ENCODE measurements at places on chromosomes 7 and 10.

- DNase-seq, result no peak
Observed at GRCh38 chr10:69125554-69125953, 1.6 kb downstream of the VPS26A start.

- DNase-seq, result peak; percentile 89
Observed at GRCh38 chr7:51123322-51124019, 193.1 kb downstream of the COBL start.

DNA sequence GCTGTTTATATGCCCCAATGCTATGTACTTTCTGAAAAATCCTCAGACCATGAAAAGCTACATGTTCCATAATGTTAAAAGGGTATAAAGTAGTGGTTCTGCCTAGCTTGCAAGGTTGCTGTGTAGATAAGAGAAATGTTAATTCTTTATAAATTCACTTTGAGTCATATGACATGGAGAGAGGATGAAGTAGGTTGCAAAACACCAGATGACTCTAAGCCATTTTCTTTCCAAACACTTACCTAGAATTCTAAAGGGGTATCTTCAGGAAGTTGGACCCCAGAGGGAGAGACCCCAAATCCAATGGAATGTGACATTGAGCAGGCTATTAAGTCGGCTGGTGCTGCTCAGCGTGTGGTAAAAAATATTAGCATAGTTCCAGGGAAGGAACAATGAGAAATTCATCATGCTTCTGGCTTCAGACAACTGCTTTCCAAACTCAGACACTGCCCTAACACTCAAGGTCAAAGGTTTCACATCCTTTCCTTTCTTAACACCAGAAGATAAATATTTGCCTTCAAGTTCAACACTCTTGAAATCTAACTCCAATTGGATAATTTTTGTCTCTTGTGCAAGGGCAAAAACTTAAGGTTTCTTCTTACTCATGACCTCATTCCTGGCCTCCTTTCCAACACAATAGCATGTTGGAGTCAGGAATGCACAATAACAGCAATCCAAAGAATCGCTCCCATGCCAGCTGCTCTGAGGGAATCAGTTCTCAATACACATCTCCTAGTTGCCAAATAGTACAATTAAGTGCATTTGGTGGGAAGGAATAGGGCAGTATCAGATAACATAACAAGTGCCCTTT, 100.7 kb upstream of the AFAP1L2 start:
- DNase-seq, result no peak

- DNase-seq, result no peak
Observed at GRCh38 chr7:15780271-15780670, 93.8 kb upstream of the MEOX2 start.

GRCh38 chr7:1545417-1546246, 10.4 kb downstream of the TMEM184A start:
- no peak for DNase-seq

DNA sequence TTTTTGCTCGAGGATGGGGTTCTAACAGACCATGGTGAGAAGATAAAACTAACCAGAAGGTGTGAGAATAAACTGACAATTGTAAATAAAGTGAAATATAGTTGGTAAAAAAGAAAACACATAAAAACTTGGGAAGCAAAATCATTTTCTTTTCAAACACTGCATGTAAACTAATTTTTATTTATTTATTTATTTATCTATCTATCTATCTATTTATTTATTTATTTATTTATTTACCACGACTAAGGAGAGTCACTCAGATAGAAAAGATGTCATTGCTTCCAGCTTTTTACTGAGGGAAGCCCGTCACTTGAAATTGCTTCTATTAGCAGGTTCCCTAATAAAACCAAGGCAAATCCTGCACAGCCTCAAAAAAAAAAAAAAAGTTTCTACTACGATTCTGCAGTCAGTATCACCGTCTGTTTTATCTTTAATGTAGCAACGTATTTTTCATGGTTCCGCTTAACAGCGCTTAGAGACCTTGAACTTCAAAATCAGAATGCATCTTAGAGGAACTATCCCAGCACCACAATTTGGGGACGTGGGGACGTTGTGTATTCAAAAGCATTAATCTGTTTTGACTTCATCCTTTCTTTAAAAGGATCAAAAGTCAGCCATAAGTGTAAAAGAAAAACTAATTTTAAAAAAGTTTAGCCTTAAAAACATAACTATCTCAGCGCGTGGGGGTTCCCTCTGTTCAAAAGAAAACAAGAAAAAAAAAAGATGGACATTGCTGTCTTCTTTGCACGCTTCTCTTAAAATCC, 33.3 kb upstream of the EBLN1 start:
- DNase-seq, result peak; percentile 38

DNA sequence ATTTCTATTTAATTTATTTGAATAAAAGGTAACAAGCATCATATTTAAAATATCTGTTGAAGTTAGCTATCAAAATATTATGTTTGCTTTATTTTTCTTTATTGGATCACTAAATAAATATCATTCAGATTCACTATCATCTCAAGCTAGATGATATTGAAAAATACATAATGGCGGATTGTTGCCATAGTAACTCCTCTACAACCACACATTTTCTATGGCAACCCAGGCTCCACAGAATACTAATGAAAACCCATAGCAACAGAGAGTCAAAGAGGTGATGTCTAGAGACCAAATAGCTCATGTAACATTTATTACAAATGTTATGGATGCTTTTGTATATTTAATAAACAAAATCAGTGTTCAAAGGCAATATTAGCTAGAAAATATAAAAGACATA, 148.9 kb upstream of the CDK1 start:
- DNase-seq, result peak; percentile 56

GRCh38 chr10:51877636-51878035, 178.2 kb upstream of the CSTF2T start:
- no peak for DNase-seq

GRCh38 chr7:123494193-123494796, 40.1 kb downstream of the IQUB start:
- peak; percentile 12 for DNase-seq

DNA sequence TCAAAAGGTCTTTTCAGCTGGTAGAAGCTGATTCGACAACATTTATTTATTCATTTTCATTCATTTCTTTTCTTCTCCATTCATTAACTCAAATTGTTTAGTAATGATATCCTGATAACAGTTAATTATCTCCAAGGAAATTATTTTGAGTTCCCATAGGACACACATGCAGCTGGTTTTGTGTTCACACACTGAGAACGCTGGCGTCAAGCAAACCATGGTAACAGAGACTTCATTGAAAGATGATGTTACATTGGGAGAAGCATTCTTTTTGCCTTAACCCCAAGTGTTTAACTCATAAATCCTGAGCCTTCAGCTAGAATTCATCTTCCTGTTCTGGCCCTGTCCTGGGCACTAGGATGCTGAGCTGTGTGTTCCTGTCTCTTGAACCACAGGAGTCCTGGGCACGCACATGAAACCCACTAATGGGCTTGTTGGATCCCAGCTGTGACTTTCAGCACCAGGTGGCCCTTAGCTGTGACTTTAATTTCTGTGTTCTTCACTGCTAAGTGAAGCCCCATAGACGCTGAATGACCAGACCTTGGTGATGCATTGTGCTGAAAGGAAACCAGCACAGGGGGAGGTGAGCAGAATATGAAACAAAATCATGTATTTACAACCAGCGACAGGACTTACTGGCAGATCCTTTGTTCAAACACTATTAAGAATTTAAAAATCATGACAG, 121.5 kb upstream of the PRSS58 start:
- no peak for DNase-seq

- no peak for DNase-seq
Observed at GRCh38 chr10:33183655-33184054, 150.8 kb downstream of the NRP1 start.

DNA sequence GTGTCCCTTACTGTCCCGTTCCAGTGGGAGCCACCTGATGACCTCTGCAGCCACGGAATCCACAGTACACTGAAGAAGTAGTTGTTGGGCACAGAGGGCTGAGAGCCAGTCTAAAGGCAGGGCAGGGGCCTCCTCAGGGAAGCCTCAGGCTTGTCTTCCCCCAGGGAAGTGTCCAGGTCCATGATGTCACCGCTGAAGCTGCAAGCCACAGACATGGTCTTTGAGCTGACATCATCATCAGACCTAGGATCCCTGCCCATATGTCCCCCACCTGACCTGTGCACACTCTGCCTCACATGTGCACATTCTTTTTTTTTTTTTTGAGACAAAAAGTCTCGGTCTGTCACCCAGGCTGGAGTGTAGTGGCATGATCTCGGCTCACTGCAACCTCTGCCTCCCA, 38.4 kb upstream of the ELFN1 start:
- DNase-seq, result no peak

- DNase-seq, result no peak
Observed at GRCh38 chr7:107614425-107614824, 34.4 kb downstream of the BCAP29 start.

DNA sequence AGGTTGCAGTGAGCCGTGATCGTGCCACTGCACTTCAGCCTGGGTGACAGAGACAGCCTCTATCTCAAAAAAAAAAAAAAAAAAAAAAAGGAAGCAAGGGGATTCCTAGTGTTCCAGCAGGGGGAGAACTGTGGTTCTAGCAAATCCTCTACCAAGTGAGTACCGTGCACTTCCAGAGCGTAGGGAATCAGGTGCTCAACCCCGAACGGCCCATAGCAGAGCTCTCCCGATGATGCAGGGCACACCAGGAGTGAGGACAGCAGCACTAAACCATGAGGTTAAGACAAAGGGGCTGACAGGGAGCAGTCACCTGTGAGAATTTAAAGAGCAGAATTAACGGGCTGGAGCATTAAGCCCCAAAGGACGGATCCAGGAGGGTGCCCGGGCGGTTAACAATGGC, 173.6 kb downstream of the PTPRN2 start:
- no peak for DNase-seq

GRCh38 chr7:96837593-96837992, 127.9 kb upstream of the SEM1 start:
- DNase-seq, result no peak

DNA sequence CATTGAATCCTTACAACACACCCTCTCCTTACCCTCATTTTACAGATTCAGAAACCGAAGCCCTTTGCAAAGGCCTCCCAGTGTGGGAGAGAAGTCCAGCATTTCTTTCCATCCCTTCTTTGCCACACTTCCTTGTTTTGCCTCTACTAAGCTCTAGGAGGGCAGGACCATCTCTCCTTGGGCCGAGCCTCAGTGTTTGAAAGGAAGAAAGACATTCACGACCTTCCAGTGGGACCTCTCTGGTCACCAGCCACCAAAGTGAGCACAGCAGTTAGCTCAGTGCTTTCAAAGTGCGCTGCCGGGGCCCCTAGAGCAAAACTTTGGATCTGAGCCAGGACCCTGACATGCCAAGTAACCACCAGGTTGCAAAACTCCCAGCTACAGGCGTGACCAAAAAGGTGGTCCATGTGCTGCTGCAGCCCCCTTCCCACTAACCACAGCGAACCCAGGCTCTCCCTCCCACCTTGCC, 12.4 kb downstream of the CTBP2 start:
- no peak for DNase-seq

DNA sequence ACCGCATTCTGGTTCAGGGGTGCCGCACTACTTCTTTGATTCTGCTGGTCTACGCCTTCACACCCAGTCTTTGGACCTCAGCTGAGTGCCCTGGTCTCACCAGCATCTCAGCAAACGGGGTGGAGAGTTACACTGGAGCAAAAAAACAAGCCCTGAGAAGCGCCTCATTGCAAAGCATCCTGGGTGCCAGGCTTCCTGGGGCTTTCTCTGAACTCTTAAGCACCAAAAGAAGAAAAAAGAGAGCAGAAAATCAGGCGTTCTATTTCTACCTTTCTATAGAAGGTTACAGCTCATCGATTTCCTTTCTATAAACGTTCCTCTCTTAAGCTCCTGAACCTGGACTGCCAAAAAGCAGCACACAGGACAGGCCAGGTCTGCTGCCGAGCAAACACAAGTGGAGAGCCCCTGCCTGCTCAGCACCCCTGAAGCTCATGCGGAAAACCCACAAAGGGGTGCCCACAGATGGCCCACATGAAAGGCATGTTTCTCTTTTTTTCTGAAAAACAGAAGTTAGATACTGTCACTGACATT, 217.9 kb downstream of the SFMBT2 start:
- no peak for DNase-seq

GRCh38 chr10:17216901-17217395, 11.1 kb upstream of the VIM start:
- no peak for DNase-seq

- peak; percentile 85 for DNase-seq
Observed at GRCh38 chr7:95608359-95609173, 12.2 kb upstream of the PDK4 start.

GRCh38 chr7:108079276-108079647, 50.9 kb downstream of the LAMB4 start:
- DNase-seq, result no peak

- DNase-seq, result peak; percentile 74
Observed at GRCh38 chr10:89207181-89207800, at the start of gene CH25H. TSS of gene CH25H (minus strand) at chr10:89207317. CDS start at chr10:89207292, 25 bp downstream.
